ENCODE measurements at places on chromosomes 11 and 22.

DNA sequence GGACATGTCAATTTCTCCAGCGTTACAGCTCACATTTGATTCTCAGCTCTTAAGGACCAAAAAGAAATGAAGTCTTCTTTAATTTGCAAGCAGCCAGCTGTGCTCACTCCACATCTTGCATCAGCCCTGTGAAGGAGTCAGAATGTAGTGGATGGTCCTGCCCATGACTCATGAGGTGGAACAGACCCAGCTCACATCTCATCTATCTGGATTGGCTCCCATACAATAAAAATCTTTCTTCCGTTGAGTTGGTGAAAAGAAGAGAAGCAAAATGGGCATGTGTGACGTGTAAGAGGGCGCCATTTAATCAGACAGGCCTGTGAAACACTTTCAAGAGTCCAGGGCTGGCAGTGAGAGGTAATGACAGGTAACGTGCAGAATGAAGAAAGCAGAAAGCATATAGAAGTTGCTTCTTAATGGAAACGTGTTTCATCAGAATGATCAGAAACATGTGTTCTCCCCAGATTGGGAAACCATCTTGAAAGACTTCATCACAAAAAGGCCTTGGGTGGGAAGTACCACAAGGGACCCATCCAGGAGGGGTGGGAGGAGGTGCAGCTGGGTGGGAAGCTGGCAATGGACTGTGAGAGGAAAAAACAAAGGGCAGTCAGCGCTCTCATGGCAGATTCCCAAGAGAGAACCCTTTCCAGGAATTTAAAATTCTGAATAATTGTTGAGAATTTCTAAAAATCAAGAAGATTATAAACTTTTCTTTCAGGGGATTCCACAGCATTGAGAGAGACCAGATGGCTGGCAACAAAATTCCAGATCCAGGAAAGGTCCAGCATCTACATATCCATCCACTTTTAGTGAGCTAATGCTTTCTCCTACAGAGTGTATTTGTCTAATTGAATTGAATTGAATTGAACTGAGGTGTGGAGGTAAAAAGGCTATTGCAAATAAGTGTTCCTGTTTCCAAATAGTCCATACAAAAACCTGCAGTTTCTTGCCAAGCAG is 57.0 kb downstream of the ETS1 start:
- DNase-seq: peak; percentile 97

GRCh38 chr11:75964071-75964470 is 149.1 kb downstream of the UVRAG start:
- no peak for DNase-seq

DNA sequence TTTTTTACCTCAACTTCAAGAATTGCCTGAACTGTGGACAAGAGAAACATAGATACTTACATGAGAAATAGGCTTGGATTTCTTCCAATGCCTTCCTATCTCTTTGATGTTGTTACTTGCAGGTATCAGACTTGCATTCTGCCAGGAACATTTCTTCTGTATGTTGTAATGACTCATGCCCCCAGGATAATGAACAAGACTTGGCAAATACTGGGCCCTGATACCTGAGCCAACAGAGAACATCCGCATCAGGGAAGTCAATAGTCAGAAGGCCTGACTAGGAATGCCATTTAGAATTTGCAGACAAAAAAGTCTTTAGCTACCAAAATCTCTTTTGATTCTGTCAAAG is 273.7 kb upstream of the KIRREL3 start:
- DNase-seq: no peak

GRCh38 chr11:66327171-66328030 is 8.8 kb downstream of the RIN1 start:
- DNase-seq: peak; percentile 68

DNA sequence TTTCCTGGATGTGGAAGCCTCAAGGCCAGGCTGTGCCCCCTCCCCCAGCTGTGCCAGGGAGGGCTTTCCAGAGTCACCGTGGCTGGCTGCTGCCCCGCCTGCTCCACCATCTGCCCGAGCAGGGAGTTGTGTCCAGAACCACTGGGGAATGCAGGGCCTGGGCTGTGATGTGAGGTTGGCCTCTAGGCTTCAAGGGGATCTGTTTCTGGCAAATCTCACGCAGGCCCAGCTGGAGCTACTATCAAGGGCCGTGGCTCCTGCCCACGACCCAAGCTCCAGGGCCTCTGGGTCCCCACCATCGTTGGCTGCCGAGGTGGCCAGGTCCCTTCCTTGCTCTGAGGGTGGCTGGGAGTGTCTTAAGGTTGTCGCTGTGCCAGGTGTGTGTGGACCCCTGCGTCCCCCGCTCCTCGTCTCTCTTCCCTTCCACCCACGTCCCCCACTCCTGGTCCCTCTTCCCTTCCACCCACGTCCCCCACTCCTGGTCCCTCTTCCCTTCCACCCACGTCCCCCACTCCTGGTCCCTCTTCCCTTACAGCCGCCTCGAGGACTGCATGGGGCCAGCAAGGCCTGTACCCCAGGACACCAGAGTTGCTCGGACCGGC is 6.1 kb downstream of the BRSK2 start:
- no peak for DNase-seq

DNA sequence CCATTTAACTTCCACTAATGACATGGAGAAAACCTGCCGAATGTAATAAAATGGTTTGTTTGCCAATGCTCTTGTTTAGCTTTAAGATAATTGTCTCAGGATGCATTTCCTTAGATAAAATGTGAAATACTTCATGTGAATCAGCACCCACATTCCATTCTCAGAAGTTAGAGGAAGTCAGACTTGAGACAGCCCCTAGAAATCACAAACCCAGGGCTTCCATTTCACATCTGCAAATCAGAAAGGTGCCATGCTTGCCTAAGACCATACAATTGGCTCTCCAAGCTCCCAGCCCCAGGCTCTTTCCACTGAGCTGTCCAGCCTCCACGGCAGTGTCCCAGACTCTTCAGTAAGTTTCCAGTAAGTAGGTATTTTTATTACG is 35.6 kb upstream of the ADORA2A start:
- peak; percentile 82 for DNase-seq

GRCh38 chr11:126310200-126310991 is 6.5 kb downstream of the DCPS start:
- DNase-seq: peak; percentile 68

Measured in AG10803 (cell line).